ENCODE measurements at places on chromosomes 7 and 10.
A peak's percentile ranks its signal among the peaks of the same experiment; 100 is the strongest.

- DNase-seq: no peak
These were observed at the start of gene CD36 for GRCh38 chr7:80637911-80638765. Gene CD36, plus strand, starts transcription at chr7:80638642. Its CDS starts 8,099 bp downstream, at chr7:80646741.

DNA sequence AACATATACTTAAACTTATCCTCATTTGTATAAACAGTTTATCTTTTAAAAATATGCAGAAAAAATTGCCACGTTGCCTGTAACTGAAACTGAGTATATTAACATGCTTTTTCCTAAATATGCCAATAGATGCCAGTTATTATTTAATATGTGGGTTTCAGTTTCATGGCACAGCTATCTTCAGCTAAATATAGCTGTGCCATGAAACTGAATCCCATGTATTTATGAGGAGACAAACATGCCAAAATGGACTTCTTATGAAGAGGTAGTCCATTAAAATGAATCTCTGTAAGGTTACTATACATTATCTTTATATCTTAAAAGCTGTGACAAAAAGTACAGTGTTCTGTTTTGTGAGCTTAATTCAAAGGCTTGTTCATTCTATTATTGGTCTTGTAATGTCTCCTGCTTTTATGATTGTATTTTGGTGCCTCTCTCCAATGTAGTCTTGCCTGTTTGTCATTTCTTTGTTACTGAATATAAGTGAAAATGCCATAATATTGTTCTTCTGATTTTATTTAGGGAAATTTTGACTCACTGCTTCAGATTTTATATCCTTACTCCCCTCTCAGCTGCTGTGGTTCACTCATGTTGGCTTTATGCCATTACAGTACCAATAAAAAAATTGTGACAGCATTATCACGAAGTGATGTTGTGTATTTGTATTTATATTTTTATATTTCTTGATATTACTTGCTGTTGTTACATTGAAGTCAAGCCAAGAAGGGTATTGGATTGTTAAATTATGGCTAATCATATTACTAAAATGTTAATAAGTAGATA, 34.3 kb upstream of the CACNA2D1 start:
- DNase-seq: no peak

- no peak for DNase-seq
These were observed 22.3 kb downstream of the MDFIC start for GRCh38 chr7:114943953-114944744.

DNA sequence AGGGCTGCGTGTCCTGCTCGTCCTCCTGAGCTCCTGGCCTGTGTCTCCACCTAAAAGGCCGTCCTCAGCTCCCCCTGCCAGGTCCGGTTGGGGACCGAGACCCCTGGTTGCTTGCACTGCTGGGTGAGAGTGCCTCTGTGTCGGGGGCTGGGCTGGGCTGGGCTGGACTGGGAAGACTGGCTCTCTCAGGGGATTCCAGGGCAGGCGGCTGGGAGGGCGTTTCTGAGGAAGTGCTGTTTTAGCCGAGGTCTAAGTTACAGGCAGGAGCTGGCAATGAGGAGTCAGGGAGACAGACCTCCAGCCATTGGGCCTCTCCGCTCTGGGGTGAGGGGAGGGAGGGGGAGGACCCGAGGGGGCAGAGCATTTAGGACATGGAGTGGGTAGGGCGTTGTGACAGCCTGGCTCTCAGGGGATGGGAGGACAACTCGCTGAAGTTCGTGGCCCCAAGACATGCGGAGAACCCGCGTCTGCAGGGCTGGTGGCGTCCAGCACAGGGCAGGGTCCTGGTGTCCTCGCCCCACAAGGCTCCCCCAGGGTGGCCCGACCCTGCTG, 20.9 kb downstream of the FOXK1 start:
- no peak for DNase-seq

DNA sequence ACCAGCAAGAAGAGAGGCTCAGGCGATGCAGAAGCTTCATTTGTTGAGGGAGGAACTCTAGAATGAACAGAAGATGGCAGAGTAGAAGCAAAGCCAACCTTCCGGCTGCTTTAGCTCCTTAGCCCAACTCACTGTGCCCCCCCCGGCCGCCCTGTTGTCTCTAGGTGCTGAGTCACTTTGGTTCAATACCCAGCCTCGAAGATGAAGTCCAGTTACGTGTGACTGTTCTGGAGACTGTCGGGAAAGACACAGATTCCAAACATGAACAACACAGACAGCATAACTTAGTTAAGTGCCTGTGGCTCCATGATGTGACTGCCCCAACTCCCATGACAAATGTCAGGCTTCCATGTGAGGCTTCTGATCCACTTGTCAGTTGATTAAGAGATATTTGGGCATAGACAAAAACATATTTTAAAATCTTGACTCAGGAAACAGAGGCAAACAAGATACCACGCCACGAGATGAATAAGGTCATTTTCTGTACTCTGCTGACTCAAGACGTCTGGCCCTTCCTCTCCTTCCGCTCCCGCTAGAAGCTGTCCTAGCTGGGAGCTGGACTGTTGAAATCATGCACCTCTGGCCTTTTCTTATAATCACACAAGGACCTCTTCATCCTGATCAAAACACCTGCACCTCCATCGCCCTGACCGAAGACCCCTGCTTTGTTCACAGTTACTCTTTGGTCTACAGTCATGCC, 199.3 kb downstream of the FRMD4A start:
- DNase-seq: no peak

DNA sequence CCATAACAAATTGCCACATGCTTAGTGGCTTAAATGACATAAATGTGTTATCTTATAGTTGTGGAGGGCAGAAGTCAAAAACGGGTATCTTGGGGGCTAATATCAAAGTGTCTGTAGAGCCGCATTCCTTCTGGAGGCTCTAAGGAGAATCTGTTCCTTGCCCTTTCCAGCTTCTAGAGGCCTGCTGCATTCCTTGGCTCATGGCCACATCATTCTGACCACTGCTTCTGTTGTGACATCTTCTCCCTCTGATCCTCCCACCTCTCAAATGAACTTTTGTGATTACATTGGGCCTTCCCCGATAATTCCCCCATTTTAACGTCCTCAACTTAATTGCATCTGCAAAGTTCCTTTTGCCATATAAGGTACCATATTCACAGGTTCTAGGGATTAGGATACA, 76.1 kb downstream of the CYP26A1 start:
- DNase-seq: no peak

- peak; percentile 84 for DNase-seq
These were observed 82.6 kb upstream of the PRKG1 start for GRCh38 chr10:50991456-50992355.

DNA sequence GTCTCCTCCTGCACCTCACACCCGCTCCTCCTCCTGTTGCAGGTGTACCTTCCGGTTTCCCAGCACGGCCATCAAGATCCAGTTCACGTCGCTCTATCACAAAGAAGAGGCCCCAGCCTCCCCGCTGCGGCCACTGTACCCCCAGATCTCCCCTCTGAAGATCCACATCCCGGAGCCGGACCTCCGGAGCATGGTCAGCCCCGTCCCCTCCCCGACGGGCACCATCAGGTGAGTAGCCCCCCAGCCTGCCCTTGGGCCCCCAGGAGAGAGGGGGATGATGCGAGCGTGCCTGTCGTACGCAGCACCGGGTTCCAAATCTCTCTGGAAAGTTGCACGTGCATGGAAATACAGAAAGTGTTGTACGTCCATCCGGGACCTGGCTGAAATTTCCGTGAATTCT, 34.6 kb upstream of the AP5Z1 start:
- no peak for DNase-seq

DNA sequence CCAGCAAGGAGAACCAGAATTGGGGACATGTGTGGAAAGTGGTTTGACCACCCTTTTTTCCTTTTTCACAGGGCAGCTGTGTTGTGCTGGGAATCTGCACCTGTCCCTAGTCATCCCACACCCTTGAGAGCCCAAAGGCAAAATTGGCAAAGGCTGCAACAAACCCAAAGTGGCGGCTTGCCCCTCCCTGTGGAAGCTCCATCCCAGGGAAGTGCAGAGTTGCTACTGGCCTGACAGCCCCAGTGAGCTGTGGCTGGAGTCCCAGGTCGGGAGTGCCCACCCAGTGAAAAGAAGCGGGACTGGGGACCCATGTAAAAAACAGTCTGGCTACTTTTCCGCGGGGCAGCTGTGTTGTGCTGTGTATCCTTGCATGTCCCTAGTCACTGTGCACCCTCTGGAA, 109.1 kb upstream of the GRM3 start:
- no peak for DNase-seq

DNA sequence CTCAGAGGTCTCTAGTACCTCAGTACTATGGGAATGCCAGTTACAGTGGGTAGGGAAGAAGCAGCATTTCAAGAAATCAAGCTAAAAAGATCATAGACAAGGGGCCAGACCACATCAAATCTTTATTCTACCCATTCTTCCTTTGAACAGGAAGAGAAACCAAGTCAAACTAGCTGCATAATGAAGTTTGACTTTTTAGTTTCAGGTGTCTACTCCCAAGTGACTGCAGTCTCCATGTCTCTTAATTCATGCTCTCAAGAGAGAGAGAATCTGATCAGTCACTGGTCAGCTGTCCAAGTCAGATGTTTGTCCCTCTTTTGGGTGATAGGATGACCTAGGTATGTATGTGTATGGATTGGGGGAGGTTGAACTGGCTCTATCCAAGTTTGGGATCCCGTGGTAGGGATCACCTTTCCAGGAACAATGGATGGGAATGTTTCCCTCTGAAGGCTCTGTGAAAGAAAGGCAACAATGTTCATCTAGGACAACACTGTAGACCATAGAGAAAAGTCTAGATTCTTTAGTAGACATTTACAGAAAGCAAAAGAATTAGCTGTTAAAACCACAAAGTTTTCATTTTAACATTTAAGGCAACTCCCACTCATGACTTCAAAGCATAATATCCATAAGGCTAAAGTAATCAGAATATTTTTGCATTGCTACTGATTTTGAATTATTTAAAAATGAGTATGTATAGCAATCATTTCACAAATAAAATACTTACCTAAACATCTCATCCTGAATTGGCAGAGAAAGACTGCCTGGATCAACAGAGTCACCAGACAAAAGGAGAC, 30.1 kb upstream of the PRTFDC1 start:
- DNase-seq: no peak

DNA sequence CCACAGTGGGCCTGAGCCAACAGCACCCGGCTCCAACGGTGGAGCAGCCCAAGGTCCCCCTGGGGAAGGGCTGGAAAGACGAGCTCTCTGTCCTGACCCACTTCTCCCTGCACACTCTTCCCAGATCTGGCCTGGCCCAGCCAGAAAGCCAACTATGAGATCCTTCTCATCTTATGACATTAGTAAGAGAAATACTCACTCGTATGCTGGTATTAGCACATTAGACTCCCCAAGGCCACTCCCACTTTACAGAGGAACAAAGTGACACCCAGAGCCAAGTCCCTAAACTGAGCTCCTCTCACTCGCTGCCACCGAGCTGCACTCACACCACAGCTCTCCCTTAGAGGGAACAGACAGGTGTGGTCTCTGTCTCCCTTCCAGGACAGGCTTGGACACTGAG, 24.8 kb downstream of the DLG5 start:
- no peak for DNase-seq

GRCh38 chr10:116237260-116237659, 35.7 kb downstream of the GFRA1 start:
- DNase-seq: no peak

- DNase-seq: no peak
These were observed at the start of gene SPAG6 for GRCh38 chr10:22345301-22346095. Gene SPAG6, plus strand, starts transcription at chr10:22345496. Its CDS starts 116 bp downstream, at chr10:22345612.

Measured in ascending aorta (tissue), 2 donors.